ENCODE measurements at places on chromosomes 16 and 17.

- no peak for DNase-seq
Measured at GRCh38 chr17:37820995-37821713, 76.3 kb upstream of the HNF1B start.

GRCh38 chr16:883340-883739 lies 82.8 kb upstream of the GNG13 start:
- DNase-seq: no peak

DNA sequence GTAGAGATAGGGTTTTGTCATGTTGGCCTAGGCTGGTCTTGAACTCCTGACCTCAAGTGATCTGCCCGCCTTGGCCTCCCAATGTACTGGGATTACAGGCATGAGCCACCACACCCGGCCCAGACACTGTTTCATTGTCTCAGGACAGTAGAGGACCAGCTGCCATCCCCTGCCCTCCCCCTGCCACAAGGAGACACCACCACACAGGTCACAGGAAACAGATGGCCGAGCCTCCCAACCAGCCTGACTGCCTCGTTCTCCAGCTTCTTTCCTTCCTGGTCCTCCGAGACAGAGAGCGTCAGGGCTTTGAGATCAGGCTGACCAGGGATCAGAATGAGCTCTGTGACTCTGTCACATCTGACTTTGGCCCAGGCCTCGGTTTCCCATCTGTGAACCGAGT lies 20.8 kb upstream of the RNPS1 start:
- no peak for DNase-seq

DNA sequence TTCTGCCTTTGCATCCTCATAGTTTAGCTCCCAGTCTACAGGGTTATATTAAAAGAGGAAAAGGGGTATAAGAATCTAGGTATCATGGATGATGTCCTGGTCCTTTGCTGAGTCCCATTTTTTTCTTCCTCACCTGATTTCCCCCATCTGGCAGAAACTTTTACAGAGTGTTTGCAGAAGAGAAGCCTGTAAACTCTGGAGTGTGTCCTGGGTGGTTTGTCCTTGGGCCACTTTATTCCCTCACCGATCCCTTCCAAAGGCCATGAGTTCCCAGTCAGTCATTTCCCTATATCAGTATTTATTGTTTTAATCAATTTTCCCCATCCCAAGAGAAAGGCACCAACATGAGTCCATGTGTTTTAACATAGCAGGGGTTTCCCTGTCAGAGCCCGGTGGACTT lies 638.2 kb downstream of the WWOX start:
- no peak for DNase-seq

All from coronary artery (tissue), 2 donors.